ENCODE measurements at places on chromosomes 4 and X.

DNA sequence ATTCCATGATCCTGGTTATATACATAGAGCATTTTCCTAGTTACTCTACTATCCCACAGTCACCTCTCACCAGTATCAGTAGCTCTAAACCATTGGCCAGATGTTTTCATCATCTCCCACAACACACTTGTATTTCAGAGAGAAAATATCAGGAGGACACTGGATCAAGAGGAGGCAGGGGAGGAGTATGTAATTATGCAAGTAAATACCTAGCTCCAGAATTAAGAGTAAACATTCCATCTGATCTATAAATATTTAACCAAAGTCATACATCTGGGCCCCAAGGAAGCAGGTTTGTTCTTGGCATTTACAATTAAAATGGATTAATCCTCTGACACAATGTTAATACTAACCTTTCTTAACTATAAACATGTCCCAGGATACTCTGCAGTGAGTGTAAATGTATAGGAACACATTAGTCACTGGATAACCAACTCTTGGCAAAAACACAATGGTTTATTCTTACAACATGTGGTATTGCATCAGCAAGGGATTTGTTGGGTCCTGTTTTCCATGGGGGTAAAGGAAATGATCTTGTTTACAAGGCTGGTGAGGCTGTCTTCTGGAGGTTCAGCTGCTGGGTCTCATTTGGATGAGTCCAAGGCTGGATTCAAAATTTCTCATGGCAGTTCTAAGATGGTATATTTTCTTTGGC is 170.1 kb downstream of the ATG4A start:
- DNase-seq: no peak

DNA sequence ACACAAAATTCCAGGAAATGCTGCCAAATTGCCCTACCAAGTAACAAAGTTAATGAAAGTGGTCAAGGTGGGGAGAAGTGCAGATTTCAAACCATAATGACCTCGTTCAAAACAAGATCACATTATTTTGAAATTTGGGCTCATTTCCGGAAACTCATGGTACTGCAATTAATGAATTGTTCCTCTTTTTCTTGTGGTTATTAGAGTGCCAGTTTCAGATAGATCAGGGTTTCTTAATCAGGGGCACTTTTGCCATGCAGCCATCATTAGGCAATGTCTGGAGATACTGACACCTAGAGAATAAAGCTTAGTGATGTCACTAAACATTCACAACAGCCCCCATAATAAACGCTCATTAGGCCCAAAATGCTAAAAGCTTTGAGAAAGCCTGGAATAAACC is 381.5 kb upstream of the GALNT7 start:
- no peak for DNase-seq

GRCh38 chr4:1683261-1683735 is 815 bp downstream of the FAM53A start:
- DNase-seq: no peak

GRCh38 chrX:154396973-154397887 is 947 bp upstream of the RPL10 start:
- DNase-seq: no peak

DNA sequence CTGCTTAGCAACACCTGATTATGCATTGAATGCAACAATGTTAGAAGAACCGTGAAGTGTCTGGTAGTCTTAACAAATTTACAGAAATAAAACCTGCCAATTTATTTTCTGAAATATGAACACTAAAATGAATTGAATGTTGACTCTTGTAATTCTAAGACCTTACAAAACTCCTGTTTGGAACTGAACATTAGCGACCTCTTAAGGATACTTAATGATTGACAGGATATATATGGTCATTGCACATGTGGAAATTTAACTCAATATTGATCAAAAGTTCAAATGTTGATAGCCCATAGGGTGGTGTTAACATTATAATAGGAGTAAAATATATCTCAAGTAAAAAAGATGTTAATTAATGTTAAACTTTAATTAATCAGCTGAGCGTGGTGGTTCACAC is 79.1 kb downstream of the TECRL start:
- DNase-seq: no peak

- no peak for DNase-seq
Measured at GRCh38 chrX:154968353-154968752, 54.2 kb downstream of the F8 start.

DNA sequence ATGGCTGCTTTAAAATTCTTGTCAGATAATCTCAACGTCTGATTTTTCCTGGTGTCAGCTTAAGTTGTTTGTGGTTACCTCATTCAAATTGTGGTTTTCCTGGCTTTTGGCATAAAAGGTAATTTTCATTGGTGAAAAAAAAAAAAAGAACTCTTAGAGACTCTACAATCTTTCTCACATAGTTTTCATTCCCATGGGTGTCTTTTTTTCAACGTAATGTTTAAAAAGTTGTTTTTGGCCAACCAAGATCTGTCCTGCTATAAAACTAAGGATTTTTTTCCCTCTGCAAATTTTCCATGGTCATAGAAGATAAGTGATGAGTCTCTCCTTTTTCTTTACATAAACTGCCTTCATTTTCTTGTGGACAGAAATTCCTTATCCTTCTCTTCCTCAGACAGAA is 28.9 kb upstream of the RPS6KA6 start:
- no peak for DNase-seq

DNA sequence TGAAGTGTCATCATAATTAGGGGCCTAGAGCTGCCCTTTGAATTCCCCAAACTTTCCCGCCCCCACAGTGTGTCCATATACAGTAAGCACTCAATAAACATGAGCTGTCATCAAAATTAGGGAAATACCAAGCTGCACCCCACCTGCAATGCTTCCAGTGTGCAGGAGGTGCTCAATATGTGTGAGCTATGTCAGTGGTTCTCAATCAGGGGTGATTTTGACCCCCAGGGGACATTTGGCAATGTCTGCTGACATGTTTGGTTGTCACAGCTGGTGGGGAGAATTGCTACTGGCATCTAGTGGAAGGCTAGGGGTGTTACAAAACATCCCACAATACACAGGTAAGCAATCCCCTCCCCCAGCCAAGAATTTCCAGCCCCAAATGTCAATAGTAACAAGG is 748 bp downstream of the CFP start:
- DNase-seq: no peak

DNA sequence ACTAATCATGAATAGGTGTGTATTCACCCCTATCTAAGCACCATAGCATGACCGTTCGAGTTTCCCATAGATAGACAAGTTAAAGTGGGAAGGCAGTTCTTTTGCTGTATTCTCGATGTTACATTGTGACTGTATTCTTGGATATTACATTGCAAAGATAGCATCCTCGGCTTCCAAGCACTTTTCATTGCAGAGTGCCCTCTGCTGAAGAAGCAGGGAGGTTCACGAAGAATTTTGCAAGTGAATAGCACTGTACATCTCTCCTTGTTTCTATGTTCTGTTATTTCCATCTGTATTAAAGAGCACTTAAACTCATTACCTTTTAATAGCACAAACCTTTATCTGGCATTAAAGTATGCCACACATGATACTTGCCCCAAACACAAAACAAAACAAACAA is 426.7 kb upstream of the ARX start:
- no peak for DNase-seq

GRCh38 chr4:41643331-41643730 is 105.2 kb downstream of the PHOX2B start:
- no peak for DNase-seq

- DNase-seq: no peak
Measured at GRCh38 chr4:158051401-158052235, 121.2 kb downstream of the GASK1B start.

GRCh38 chr4:143294710-143295275 is 41.9 kb upstream of the GAB1 start:
- no peak for DNase-seq

All from activated effector memory CD4-positive, alpha-beta T cell treated with Interleukin-2 at 50 U/mL for 16 hours (primary cell).